ENCODE measurements at places on chromosomes 1 and 21.

- no peaks in the 10 kb centered on the region for H3K27me3 ChIP-seq
- DNase-seq = no peak
- H3K4me1 ChIP-seq = no peaks in the 10 kb centered on the region
Observed at GRCh38 chr21:40505244-40505643, 341.7 kb downstream of the DSCAM start.

GRCh38 chr21:37593740-37594471, 227.3 kb downstream of the DYRK1A start:
- H3K36me3 ChIP-seq = no peaks in the 10 kb centered on the region
- DNase-seq = no peak
- peaks cover 14% of the 10 kb centered on the region for H3K27me3 ChIP-seq
- H3K4me1 ChIP-seq = no peaks in the 10 kb centered on the region
- H3K4me3 ChIP-seq = no peak overlapping the region
- H3K27ac ChIP-seq = no peak overlapping the region

- peaks cover 2% of the 10 kb centered on the region for H3K36me3 ChIP-seq
- peak overlapping the region; percentile 79 for H3K4me3 ChIP-seq
- no peaks in the 10 kb centered on the region for H3K27me3 ChIP-seq
- no peak for DNase-seq
- peaks cover 35% of the 10 kb centered on the region for H3K4me1 ChIP-seq
- H3K27ac ChIP-seq = peak overlapping the region; percentile 86
Observed at GRCh38 chr1:27567971-27568299, 36.0 kb downstream of the AHDC1 start.

GRCh38 chr1:185578293-185578692, 155.9 kb upstream of the HMCN1 start:
- peaks cover 8% of the 10 kb centered on the region for H3K36me3 ChIP-seq
- H3K4me3 ChIP-seq = no peak overlapping the region
- DNase-seq = no peak
- H3K27ac ChIP-seq = no peak overlapping the region
- peaks cover 11% of the 10 kb centered on the region for H3K4me1 ChIP-seq

- no peak overlapping the region for H3K4me3 ChIP-seq
- H3K36me3 ChIP-seq = no peaks in the 10 kb centered on the region
- no peaks in the 10 kb centered on the region for H3K27me3 ChIP-seq
- no peak overlapping the region for H3K27ac ChIP-seq
- no peak for DNase-seq
- no peaks in the 10 kb centered on the region for H3K4me1 ChIP-seq
Observed at GRCh38 chr1:185450060-185450788, 133.2 kb upstream of the IVNS1ABP start.

DNA sequence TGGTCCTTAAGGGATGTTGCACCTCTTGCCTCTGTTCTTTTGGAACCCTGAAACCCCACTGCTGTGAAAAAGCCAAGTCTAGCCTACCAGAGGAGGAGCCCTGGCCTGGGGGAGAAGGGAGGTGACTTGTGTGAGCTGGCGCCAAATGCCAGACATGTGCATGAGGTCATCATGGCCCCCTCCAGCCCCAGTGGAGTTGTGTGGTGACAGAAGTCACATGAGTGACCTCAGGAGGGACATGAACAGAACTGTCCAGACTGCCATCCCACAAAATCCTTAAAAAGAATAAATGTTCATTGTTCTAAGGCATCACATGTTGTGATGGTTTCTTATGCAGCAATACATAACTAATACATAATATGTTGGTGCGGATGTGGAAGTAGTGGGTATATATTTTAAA, 10.8 kb downstream of the HHAT start:
- no peaks in the 10 kb centered on the region for H3K36me3 ChIP-seq
- H3K27ac ChIP-seq = no peak overlapping the region
- H3K27me3 ChIP-seq = no peaks in the 10 kb centered on the region
- H3K4me1 ChIP-seq = peaks cover 16% of the 10 kb centered on the region

DNA sequence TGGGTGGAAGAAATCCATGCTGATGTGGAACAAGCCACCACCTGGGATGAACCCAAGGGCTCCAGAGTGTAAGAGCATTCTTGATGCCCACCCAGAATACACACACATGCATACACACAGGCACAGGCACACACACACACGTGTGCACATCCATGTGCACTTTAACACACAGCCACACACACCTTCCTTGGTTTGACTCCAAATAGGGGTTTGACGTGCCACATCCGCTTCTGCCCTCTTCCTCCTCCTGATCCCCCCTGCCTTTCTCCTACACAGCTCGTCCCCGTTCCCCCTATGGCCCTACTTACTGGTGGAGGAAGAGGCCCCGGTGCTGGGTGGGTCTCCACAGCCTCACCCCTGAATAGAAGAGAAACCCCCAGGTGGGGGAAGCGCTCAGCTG, 16.0 kb downstream of the SPATA21 start:
- DNase-seq = no peak

DNA sequence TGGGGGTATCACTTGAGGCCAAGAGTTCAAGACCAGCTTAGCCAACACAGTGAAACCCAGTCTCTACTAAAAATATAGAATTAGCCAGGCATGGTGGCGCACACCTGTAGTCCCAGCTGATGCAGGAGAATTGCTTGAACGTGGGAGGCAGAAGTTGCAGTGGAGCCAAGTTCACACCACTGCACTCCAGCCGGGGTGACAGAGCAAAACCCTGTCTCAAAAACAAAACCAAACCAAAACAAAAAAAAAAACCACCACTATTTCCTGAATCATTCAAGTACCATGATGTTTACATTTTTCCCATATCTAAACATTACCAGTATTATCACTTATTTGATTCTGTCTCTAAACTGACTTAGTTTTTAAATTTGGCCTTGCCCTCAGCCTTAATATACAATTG, 29.5 kb downstream of the TUT4 start:
- no peak overlapping the region for H3K27ac ChIP-seq
- no peaks in the 10 kb centered on the region for H3K27me3 ChIP-seq
- peaks cover 27% of the 10 kb centered on the region for H3K36me3 ChIP-seq
- no peak overlapping the region for H3K4me3 ChIP-seq
- no peak for DNase-seq

DNA sequence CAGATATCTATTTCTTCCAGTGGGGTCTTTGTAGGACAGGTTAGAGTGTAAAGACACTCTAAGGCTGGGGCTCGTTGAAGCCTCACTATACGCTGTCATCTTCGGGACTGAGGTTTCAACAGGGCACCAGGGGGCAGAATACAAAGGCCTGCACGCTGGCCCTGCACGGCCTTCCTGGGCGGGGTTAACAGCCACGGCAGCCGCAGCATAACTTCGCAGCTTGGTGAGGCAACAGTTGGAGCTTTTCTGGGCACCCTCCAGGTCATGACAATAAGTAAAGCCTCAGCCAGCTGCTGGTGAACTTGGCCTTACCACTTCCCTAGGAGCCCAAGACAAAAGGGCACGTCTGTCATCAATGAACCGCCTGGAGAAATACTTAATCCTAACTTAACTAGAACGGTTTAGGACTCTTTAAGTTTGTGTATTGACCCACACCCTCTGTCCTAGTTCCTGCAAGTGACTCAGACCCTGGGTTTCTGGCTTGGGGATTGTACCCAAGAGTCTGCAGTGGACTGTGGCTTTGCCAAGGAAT, 2.3 kb upstream of the RUNX1 start:
- H3K4me1 ChIP-seq = peaks cover 43% of the 10 kb centered on the region
- no peaks in the 10 kb centered on the region for H3K27me3 ChIP-seq
- H3K4me3 ChIP-seq = peak overlapping the region; percentile 16
- H3K36me3 ChIP-seq = no peaks in the 10 kb centered on the region
- peak overlapping the region; percentile 89 for H3K27ac ChIP-seq
- peak; percentile 62 for DNase-seq

DNA sequence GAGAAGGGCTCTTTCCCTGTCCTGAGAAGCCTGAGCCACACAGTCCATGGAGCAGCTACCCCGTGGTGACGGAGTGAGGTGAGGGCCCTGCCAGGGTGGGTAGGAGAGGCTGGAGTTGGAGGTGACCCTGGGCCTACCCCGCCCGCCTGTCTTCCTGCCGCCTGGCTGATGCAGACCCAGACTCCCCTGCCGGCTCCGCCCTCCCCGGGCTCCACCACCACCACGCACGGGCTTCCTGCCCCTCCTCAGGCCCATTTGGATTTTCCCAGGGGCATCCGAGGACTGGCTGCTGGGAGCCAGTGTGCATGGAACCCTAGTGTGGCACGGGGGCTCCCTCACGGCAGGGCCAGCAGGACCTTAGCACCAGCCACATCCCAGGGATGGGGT, 32.5 kb downstream of the PODN start:
- H3K27me3 ChIP-seq = peaks cover 5% of the 10 kb centered on the region
- DNase-seq = no peak
- H3K4me1 ChIP-seq = no peaks in the 10 kb centered on the region
- no peaks in the 10 kb centered on the region for H3K36me3 ChIP-seq

DNA sequence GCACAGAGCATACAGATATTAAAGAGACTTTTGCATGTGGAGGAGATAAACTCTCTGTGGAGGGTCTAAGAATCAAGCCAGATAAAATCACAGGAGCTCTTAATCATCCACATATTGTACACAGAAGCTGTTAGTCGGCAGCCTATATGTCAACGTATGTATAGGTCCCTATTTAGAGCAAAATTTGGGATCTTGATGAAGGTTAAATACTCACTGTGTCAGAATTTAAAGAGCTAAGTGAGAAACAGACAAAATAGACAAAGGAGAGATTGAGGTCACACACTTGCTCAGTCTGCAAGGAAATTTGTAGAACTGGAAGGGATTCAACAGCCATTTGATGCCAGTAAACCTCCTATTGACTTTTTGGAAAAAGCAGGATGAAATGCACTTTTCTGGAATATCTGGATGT, 4.1 kb upstream of the IRF2BP2 start:
- no peak overlapping the region for H3K27ac ChIP-seq
- H3K36me3 ChIP-seq = no peaks in the 10 kb centered on the region
- no peak for DNase-seq
- H3K4me1 ChIP-seq = peaks cover 24% of the 10 kb centered on the region

- no peak for DNase-seq
- no peaks in the 10 kb centered on the region for H3K27me3 ChIP-seq
- H3K4me3 ChIP-seq = no peak overlapping the region
- H3K4me1 ChIP-seq = peaks cover 11% of the 10 kb centered on the region
- no peak overlapping the region for H3K27ac ChIP-seq
Observed at GRCh38 chr1:100348549-100349144, 3.7 kb upstream of the CDC14A start.

GRCh38 chr1:202069662-202070061, 53.1 kb upstream of the GPR37L1 start:
- H3K27me3 ChIP-seq = no peaks in the 10 kb centered on the region
- DNase-seq = no peak
- H3K36me3 ChIP-seq = no peaks in the 10 kb centered on the region
- no peaks in the 10 kb centered on the region for H3K4me1 ChIP-seq
- no peak overlapping the region for H3K27ac ChIP-seq

- H3K4me3 ChIP-seq = no peak overlapping the region
- H3K4me1 ChIP-seq = peaks cover under 1% of the 10 kb centered on the region
- H3K27ac ChIP-seq = no peak overlapping the region
- no peaks in the 10 kb centered on the region for H3K36me3 ChIP-seq
- no peak for DNase-seq
Observed at GRCh38 chr1:30818568-30819243, 61.1 kb upstream of the LAPTM5 start.

DNA sequence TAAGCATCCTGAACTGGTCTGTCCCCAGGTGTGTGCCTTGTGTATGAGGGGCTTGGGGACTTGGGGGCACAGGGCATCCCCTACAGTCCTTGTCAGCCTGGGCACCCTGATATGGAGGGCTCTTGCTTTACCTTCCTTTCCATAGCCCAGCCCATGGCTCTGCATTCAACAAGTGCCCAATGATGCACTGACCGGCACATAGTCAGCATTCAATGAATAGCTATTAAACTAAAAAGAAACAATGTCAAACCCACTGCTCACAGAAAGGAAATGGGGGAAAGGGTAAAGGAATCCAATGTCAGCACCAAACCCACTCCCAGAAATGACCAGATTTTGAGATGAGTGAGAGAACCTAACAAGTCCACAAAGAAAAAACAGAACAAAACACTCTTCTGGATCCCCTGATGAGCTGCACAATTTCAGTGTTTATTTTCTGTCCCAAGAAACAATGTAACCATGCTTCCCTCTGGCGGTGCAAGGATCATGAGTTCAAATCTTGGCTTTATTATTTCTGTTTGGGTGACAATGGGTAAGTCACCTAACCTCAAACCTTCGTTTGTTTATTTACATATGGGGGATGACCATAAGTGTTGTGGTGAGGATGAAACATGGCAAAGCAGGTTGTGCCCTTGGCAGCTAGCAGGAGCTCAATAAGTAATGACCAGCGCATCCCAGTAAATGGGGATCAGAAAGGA, 22.0 kb downstream of the SYT6 start:
- no peak overlapping the region for H3K27ac ChIP-seq
- peaks cover 5% of the 10 kb centered on the region for H3K4me1 ChIP-seq
- no peak for DNase-seq
- no peaks in the 10 kb centered on the region for H3K36me3 ChIP-seq
- peaks cover 27% of the 10 kb centered on the region for H3K27me3 ChIP-seq

- H3K36me3 ChIP-seq = no peaks in the 10 kb centered on the region
- H3K27ac ChIP-seq = no peak overlapping the region
- no peak for DNase-seq
- no peaks in the 10 kb centered on the region for H3K4me1 ChIP-seq
Observed at GRCh38 chr1:79198832-79199231, 192.3 kb upstream of the ADGRL4 start.

DNA sequence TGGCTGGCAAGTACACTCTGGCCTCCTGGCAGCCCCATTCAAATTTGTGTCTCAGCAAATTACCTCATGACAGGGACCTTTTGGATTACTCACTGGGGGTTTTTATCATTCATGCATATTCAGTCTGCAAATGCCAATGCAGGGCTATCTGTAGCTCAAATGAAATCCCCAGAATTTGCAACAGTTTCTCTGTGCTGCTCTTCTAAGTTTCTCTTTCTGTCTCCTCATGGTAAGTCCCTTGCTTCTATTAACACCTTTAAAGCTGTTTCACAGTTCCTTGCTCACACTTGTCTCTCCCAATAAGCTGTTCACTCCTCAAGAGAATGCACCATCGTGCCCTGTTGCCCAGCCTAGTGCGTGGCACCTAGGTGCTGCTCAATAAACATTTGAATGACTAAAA, 3.3 kb upstream of the FAM78B start:
- H3K36me3 ChIP-seq = no peaks in the 10 kb centered on the region
- H3K27me3 ChIP-seq = peaks cover 5% of the 10 kb centered on the region
- peaks cover 10% of the 10 kb centered on the region for H3K4me1 ChIP-seq
- no peak overlapping the region for H3K27ac ChIP-seq
- no peak overlapping the region for H3K4me3 ChIP-seq
- DNase-seq = no peak

- H3K36me3 ChIP-seq = peaks cover 10% of the 10 kb centered on the region
- no peak for DNase-seq
- H3K27ac ChIP-seq = no peak overlapping the region
- H3K27me3 ChIP-seq = no peaks in the 10 kb centered on the region
Observed at GRCh38 chr1:54795356-54795665, 5.8 kb downstream of the TTC22 start.

DNA sequence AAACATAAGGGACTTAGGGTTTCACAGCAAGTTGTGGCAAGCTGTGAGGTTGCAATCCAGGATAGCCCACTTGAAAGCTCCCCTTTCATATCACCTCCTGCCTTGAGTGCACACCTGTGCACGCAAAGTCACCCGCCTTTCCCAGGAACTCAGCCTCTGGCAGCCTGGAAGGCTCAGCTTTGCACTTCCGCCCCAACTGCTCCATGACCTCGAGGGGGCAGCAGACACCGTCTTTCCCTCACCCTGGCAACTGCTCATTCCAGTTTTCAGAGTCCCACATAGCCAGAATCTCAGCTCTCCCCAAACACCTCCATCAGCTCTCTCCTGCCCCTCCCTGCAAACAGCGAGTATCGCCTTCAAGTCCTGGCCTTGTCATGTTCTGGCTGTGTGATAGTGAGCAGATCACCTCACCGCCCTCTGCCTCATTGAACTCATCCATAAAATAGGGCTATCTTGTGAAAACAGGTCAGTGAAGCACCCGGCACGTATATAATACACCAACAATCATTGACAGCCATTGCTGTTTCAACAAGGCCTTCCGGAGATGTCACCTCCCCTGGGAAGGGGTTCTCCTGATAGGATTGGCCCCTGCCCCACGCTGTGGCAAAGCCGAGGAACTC, 32.2 kb upstream of the EPB41 start:
- H3K36me3 ChIP-seq = no peaks in the 10 kb centered on the region
- H3K4me3 ChIP-seq = no peak overlapping the region
- peak; percentile 68 for DNase-seq

All from memory B cell (primary cell).